Kidney tubule cell (primary cell): ENCODE measurements at places on chromosomes 7 and 10.

DNA sequence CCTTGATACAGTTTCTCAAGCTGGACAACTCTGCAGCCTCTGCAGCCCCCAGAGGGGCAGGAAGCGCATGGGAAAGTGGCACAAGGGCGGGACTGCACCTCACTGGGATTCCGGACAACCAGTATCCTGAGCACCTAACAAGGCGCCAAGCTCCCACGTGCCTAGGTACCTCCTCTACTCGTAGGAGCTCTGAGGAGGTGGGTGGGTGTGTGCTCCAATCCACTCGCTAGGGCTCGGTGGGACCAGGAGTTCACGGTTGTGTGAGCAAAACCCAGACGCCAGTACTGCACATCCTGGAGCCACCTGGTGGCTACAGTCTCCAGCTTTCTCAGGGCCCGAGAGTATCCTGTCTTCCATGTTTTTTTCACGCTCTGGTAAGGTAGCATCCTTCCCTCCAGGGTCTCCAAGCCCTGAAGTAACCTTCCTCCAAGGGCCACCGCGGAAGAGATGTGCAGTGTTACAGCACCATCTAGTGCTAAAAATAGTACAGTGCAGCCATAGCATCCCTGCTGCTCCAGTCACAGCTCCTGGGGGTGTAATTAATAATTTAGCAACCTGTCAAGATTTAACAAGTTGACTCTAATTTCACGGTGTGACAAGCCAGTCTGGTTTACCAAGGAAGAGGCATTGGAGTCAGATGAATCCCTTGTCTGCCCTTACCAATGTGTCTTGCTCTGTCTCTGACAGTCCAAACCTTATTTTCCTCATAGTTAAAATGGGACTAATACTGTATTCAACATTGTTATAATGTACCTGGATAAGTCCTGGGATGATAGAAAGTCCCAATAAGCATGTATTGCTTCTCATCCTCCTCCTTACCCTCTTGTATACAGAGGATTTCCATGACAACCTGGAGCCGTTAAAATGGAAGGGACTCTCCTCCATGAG, 70.4 kb downstream of the HERPUD2 start:
- peak; percentile 53 for DNase-seq

GRCh38 chr10:49409755-49410154, 13.9 kb upstream of the DRGX start:
- DNase-seq: no peak

GRCh38 chr7:75631711-75632110, 107.0 kb downstream of the HIP1 start:
- DNase-seq: no peak

DNA sequence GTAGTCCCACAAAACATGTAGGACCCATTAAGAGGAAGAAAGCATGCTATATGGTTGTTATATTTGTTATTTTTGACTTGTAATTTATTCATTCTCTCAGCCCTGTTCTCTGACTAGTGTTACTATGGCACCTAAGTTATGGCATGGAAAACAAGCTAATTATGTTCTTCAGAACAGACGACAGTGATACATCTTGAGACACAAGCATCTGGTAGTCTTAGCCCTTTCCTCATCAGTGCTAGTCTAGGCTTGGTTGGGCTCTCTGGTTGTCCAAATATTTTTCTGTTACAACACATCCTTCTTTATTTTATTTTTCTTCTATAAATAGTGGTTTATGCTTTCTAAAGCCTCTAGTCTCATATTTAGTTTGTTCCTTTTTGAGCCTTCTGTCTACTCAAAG, 308.3 kb upstream of the KAT6B start:
- no peak for DNase-seq

GRCh38 chr7:23600236-23600635, 3.1 kb downstream of the CCDC126 start:
- DNase-seq: no peak

GRCh38 chr7:131424219-131424822, 96.6 kb downstream of the MKLN1 start:
- peak; percentile 35 for DNase-seq

DNA sequence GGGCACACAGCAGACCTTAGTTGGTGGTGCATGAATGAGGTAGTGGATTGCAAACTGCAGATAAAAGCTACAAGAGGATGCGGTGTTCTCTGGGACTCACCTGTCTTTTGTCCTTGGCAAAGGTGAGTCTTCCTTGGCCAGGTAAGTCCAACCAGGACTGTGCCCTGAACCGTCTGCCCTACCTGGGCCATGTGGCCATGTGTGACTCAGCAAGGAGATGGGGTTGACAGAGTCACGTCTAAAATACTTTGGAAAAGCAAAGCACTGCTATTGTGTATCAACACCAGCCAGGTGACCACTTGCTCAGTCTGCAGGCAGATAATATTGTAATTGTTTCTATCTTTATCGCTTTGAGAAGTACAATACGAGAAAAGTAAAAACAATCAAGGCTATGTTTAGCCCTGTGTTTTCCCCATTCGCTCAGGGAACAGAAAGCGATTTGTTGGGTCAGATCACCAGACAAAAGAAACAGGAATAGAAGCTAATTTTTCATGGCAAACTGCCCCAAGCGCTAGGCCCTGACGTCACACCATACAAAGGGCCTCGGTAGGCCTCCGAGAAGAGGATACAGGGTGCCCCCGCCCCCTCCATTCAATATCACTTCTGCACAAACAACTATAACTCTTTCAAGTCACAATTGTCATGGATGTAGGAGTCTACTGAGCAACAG, 57.3 kb downstream of the FAM53B start:
- no peak for DNase-seq

DNA sequence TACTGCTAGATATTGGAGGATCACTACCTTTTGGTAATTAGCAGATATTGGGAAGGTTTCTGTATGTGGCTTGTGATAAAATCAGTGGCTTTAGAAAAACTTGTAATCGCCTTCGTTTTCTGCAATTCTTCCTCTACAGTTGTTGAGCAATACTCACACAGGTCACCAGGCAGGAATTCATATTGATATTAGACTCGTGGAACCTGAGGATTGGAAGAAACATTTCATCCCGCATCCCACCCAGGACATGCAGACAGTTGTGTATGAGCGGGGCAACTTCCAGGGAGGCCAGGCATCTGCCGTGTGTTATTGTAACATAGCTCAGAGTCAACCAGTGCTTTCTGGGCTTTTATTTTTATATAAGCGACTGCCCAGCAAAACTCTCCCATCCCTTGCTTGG, 821.3 kb downstream of the LRMDA start:
- DNase-seq: no peak
